Erythroblast (primary cell): ENCODE measurements at places on chromosomes 7 and 10.

DNA sequence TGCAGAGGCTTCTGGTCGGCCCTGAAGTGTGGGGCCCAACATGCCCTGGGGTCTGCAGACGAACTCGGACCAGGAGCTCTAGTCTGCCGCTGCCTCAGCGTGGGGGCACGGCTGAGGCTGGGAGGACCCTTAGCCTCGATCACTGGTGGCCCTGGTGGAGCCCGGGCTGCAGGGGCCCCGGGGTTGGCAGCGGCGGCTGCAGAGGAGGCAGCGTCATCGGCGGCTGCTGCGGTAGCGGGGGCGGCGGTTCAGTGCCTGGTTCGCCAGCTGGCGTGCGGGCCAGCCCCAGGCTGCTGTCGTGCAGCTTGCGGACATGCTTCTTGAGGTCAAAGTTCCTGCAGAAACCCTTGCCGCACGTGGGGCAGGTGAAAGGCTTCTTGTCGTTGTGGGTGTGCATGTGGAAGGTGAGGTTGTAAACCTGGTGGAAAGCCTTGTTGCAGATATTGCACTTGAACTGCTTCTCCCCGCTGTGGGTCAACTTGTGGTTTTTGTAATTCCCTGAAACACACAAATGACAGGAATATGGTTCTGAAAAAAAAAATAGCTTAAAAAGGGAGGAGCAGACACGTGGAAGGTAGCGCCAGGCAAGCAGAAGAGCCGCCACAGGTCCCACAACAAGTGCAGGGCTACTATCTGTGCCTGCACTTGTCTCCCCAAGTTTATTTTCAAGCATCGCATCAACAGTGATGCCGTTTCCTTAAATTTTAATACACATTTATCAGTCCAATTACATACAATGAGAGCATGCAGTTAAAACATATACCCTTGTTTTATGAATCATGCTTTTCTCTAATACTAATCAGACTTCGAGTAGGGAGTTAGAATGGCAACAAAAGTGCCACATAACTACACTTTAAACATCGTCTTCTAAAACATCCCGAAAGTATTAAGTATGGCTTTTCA is 2.4 kb downstream of the FEZF1 start:
- no peak for DNase-seq

- DNase-seq = no peak
Measured at GRCh38 chr7:140922741-140923345, 1.9 kb downstream of the BRAF start.

DNA sequence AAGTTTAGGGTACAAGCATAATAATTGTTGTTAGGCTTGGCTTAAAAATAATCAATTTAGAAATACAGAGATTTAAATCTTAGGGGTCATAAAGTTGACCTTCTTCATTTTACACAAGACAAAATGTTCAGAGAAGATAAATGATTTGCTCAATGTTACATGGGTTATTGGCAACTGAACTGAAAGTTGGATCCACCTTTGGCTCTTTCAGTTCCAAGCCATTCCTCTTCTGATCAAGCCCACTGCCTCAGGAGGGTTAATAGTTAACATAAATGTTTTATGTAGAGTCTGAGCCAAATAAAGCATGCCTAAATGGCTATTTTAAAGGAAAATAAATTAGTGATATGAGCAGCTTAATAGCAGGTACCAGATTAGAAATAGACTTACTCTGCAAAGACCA is 79.1 kb upstream of the RHOBTB1 start:
- DNase-seq = no peak

DNA sequence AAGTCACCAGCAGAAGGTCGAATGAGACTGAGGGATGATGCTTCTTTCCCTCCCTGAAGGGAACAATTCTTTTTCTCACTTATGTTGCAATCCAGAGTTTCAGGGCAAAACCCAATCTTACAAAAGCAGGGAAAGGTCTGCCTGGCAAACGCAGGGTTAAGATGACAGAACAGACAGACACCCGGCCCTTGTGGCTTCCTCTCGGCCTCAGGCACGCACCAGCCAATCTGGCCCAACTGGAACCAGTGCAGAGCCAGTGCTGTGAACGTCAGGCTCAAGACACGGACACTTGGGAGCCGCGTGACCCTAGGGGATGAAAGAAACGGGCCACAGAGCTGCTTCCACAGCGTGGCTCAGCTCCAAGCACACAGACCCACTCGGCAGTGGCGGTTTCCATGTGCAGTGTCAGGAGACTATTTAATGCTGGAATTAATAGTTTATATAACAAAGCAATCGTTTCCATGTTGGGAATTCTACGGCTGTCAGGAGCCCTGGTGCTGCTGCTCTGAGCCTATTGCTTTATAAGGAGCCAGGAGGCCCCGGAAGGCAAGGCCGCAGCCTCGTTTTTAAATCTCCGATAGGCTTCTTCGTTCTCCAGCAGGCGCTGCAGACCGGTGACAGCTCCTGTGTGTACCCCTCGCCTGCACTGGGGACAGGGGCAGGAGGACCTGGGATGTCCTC is 198.4 kb downstream of the DIP2C start:
- no peak for DNase-seq

DNA sequence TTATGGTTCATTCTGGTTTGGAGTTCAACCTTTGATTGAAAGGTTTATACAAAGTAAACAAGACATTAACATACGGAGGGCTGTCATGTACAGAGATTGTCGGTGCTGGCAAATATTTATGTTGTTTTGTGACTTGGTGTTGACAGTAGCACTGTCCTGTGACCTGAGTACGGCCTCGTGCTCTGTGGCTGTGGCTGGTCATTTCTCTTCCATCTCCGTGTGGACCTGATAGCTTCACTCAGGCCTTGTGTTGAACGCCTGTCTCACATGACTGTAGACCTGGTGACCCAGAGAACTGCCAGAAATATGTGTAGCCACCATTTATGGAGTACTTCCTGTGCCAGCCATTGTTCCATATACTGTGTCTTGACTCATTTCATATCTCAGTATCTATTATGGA is 311.6 kb downstream of the CCDC3 start:
- DNase-seq = no peak

- no peak for DNase-seq
Measured at GRCh38 chr10:56763090-56763489, 402.0 kb upstream of the ZWINT start.

GRCh38 chr10:67775279-67775678 is 62.7 kb downstream of the DNAJC12 start:
- no peak for DNase-seq

- no peak for DNase-seq
Measured at GRCh38 chr10:4183761-4184261, 398.8 kb upstream of the KLF6 start.

GRCh38 chr7:131034166-131034881 is 293.4 kb upstream of the MKLN1 start:
- no peak for DNase-seq

GRCh38 chr10:73838827-73839226 is 27.4 kb upstream of the NDST2 start:
- no peak for DNase-seq

- no peak for DNase-seq
Measured at GRCh38 chr10:44520651-44521050, 135.8 kb upstream of the CXCL12 start.

- DNase-seq = no peak
Measured at GRCh38 chr7:91127325-91127724, 136.9 kb upstream of the FZD1 start.

DNA sequence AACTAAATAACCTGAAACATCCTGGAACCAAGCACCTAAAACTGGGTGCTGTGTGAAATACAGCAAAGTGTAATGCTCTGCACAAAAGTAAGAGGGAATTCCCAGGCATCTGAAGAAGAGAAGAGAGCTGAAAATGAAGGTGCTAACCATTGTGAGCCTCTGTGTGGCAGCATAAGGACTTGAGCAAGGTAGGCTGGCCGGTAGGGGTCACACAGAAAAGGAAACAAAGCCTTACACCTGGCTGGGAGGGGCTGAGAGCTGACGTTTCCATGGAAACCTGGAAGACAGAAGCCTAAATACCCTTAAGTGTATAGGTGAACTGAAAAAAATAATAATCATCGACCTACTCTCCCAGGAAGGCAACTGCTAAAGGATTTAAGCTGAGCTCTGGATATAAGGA is 48.6 kb downstream of the CUL1 start:
- no peak for DNase-seq

DNA sequence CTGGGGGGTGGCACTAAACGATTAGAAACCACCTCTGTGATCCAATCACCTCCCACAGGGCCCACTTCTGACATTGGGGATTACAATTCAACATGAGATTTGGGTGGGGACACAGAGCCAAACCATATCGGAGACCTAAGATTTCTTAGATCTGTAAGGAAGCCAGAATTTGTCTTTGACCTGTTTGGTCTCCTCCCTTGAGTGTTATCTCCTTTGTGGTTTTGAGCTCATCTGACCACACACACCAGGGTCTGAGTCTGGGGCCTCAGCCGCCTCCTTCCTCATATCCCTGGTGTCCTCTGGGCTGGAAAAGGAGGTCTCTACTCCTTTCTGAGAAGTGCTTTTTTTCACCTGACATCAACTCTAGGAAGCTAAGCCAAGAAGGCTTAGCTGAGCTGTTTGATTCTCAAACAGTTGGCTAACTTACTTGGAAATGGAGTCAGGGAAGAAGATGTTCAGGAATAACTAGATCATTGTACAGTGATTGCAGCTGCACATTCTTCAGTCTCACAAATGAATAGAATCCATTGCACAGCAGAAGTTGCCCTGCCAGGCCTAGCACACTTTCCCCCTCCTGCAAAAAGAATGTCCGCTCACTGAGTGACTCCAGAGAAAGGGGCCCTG is 167.4 kb downstream of the ARHGAP21 start:
- DNase-seq = peak; percentile 9

GRCh38 chr10:103480521-103480920 is 1.5 kb upstream of the CALHM3 start:
- no peak for DNase-seq
